ENCODE measurements at places on chromosomes 13 and 19.

GRCh38 chr13:112655913-112656312, 33.9 kb upstream of the ATP11A start:
- DNase-seq = no peak

GRCh38 chr19:36604656-36605100, 435 bp upstream of the ZNF382 start:
- DNase-seq = peak; percentile 78

DNA sequence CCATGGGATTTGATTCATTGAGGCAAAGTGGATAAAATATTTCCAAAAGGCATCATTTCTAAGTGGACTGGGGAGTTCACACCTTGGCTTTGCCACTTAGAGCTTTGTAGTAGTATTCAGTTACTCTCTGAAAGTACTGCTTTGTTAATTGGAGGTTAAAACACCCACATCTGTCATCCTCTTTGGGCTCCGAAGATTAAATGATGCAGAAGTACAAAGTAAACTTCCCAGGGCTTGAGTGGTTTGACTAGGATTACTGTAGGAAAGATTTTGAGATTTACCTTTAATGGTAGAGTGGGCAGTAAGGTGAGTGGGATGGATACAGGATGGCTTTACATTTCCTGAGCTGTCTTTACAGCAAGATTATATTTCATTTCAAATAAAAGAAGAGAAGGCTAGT, 42.4 kb downstream of the WASF3 start:
- DNase-seq = no peak

DNA sequence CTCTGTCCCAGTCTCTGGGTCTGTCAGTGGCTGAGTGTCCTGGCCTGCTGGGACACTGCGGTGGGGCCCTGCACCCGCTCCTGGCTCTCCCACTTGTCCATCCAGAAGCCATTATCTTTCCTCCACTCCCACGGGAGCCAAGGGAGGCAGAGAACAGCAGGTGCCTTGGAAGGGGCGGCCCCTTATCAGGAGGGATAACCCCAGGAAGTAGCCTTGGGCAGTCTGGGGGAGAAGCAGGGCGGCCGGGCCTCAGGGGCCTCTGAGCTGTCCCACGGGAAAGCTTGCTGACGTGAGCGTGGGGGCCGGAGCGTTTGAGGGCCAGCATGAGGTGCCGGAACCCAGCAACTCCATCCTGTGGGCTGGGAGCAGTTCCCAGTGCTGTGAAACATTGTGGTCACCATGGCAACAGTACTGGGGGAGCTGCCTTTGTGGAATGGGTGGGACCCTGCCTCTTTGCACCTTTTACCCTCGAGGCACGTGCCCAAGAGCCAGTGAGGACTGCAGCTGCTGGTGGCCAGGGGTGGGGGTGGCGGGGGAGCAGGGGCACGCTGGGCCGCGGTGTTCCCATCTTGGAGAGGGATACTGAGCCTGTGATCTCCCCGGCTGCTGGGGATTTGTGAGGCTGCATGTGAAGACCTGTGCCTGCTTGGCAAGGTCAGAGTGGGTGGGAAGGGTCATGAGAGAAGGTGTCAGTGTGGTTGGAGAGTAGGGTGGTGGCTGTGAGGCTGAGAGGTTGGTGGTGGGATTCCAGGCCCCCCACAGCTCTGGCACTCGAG, 20.9 kb downstream of the KLHL26 start:
- DNase-seq = peak; percentile 17

- DNase-seq = no peak
These were observed 45.8 kb downstream of the VWA8 start for GRCh38 chr13:41915081-41915480.

GRCh38 chr13:99432609-99433542, 68.4 kb upstream of the TM9SF2 start:
- peak; percentile 80 for DNase-seq

GRCh38 chr19:14758816-14759215, 19.5 kb downstream of the ADGRE2 start:
- DNase-seq = no peak

DNA sequence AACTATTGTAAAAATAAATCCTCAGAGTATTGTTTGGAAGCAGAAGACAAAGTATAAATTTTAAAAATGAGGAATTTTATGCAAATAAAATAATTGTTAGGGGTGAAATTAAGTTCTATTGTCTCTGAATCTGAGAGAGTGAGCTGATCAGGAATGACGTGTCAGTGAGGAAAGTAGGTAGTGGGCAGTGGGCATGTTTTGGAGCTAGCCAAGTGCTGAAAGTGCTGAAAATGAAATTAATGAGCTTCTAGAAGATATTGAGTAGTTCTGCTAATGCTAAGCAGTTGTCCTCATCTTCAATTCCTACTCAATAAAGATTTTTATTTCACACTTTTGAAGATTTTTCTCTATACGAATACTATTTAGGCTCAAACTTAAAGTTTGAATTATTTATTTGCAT, 1167.8 kb upstream of the PCDH20 start:
- no peak for DNase-seq

DNA sequence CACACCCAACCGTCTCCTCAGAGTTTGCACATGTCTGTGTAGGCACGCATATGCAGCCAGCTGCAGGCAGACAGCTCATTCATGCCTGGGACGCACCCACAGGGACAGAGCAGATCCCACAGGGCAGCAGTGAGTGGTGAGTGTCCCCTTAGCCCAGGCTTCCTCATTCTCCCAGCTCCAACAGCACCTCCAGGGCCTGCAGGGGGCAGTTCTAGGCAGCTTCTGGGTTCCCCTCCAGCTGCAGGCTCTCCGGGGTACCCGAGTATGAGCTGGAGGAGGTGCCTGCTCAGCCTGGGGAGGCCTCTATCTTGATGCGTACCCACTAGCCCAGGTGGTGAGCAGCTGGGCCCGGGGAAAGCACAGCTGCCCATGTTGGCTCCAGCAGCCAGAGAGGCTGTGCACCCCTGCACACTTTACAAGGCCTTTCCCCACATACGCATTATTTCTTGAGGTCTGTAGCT, 1.3 kb upstream of the SHANK1 start:
- no peak for DNase-seq

DNA sequence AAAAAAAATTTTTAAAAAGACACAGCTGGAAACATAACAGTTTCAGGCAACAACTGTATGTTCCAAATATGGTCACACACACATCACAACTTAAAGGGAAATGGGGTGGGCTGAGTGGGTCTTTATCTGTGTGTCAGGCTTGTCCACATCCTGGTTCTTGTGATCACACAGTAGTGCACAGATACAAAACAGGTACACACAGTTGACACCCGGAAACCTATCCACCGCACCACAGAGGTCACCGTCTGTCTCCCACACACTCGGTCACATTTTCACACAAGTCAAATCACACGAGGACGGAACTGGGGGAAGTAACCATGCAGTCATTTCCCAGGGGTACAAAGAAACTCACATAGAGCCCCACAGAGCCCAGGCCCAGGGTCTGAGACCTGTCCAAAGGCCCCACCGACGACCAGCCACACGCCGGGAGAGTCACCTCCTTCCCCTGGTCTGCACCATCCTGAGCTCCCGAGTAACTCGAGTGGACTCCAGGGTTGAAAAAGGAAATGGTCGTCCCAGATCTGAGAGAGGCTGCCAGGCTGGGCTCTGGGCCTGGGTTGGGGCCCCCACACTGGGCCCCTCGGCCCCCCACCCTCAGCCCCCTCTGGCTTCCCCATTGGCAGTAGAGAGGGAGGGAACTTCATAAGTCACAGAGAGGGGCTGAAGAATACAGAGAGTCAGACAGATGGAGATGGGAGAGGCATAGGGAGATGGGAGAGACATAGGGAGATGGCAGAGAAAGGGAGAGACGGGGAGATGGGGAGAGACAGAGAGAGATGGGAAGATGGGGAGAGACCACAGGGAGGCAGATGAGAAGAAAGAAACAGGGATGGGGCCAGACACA, 1.3 kb upstream of the PPAN start:
- DNase-seq = no peak

- peak; percentile 48 for DNase-seq
These were observed 321.2 kb downstream of the DIAPH3 start for GRCh38 chr13:59842507-59842906.

- no peak for DNase-seq
These were observed 31.3 kb downstream of the GRIK5 start for GRCh38 chr19:42038666-42039065.

DNA sequence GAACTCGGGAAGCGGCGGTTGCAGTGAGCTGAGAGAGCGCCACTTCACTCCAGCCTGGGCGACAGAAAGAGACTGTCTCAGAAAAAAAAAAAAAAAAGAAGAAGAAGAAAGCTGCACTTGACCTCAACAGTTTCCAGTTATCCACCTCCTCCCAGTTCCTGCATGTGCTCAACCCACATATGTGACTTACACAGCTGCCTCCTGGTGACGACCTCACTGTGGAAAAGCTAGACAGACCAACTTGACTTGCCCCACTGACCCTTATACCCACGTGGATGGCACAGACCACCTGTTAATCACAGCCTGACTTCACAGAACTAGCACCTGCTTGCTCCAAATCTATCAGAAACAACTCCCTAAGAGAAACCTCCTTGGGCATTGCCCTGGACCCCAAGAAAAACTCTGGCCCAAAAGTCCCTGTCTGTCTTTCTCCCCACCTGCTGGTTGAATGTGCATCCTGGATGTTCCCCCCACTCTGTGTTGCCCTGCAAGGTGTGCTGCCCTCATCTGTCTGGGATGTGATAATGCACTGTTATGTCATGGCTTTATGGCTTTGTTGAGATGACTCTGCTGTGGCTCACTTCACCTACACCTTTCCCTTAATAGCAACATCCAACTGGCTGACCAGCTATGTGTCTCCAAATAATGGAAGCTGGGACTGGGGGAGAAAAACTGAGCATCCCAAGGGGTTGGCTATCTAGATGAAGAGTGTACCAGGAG, 2.8 kb downstream of the ZNF20 start:
- no peak for DNase-seq

DNA sequence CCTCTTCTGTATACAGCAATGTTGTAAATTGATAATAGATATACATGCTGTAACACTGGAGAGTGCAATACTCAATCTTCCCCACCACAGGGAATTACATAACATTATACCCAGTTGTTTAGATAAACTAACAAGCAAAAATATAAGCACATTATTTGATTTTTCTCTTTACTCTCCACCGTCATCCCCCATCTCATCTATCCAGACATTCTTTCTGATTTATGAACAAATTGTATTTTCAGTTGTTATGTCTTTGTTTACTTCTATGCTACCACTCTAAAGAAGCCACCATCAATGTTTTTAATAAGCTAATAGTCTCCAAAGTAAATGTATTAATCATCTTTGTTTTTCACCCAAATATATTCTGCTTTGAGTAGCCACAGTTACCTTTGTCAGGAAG, 490.7 kb upstream of the GPC6 start:
- no peak for DNase-seq

Measured in dermis microvascular lymphatic vessel endothelial cell (primary cell).